ENCODE measurements at places on chromosomes 5 and 9.

- no peak for DNase-seq
Measured at GRCh38 chr9:21590058-21590996, 108.2 kb upstream of the IFNE start.

DNA sequence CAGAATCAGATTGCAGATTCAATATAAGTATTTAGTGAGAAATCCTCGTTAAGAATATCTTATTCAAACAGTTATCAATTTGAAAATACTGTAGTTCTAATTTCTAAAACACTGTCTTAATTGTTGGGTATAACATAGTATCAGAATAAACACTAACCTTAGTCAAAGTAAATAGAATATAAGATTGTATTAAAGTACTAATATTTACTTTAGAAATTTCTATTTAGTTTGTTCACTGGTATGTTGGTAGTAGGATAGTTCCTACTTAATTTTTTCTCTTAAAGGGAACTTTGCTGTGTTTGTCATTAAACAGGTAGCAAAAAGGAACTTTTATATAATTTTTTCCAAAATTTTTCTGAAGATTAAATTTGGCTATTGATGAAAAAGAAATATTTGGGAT lies 42.3 kb downstream of the FAM174A start:
- no peak for DNase-seq

GRCh38 chr9:87554976-87555375 lies 57.3 kb downstream of the DAPK1 start:
- DNase-seq, result no peak

GRCh38 chr5:19122923-19123322 lies 865.1 kb downstream of the CDH18 start:
- no peak for DNase-seq

- no peak for DNase-seq
Measured at GRCh38 chr5:113875096-113875495, 361.6 kb downstream of the YTHDC2 start.

DNA sequence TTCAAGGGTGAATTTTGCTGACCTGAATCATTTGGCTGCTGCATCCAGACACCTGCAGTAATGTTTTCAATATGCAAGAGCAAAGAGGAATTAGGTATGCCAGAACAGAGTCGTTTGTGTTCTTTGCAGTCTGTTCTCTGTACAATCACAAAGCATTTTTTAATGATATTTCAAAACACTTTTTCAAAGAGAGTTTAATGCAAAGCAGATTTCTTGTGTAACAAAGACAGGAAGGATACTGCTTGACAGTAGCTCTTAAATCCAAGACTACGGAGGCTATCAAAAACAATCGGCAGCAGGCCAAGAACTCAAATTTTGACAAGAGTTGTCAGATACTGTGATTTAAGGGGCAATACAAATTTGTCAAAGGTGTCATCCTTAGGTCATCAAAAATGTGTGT lies 341.9 kb downstream of the GADD45G start:
- no peak for DNase-seq

DNA sequence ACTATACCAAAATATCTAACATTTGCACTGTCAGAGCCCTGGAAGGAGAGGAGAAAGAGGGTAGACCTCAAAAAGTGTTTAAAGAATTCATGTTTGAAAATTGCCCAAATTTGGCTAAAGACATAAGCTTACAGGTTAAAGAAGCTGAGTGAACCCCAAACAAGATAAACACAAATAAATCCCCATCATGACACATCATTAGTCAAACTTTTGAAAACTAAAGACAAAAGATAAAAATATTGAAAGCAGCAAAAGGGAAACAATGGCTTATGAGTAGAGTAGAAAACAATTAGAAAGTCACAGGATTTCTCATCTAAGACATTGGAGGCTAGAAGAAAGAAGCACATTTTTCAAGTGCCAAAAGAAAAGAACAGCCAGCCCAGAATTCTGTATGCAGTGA lies 6.1 kb upstream of the UBLCP1 start:
- DNase-seq, result no peak

Data from fibroblast of skin of right quadriceps (primary cell).